ENCODE measurements at places on chromosomes 1 and 21. TPM values are rescaled to one million over a fixed set of nuclear protein-coding genes. Genes with fewer than 3 reads are reported as not detected.

DNA sequence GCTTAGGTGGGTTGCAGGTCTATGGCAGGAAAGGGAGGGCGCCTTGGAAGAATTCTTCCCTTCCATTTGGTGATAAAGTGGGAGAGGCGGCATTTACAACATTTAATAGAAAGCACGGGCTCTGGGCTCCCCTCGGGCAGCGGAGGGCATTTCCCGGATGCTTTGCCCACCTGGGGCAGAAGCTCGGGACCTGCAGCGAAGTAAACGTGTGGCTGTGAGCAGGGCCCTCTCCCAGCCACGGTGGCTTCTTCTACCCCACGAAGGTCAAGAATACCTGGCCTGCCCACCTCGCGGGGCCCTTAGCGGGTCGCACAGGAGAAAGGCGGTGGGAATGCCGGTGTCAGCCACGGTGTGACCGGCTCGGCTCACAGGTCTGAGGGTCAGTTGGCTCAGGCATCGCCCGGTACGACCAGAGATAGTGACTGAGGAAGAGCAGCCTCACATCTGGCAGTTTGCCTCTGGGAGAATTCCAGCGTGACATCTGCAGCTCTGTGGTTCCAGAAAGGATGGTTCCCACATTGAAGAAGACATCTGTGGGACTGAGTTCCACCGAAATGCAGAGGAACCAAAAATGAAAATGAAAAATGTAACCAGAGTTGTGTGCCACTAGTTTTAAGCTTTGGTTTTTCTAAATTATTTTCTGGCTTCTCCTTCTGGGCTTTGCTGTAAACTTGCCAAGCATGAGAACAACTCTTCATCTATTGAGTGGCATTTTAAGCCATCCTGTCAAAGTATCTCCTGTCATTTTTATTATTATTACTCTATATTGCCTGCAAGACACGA, 720 bp upstream of the F3 start:
- DNase-seq, result no peak

GRCh38 chr1:84853741-84854721, 39.0 kb downstream of the LPAR3 start:
- DNase-seq, result no peak

The KRTAP21-2 gene
- not detected for total RNA-seq

DNA sequence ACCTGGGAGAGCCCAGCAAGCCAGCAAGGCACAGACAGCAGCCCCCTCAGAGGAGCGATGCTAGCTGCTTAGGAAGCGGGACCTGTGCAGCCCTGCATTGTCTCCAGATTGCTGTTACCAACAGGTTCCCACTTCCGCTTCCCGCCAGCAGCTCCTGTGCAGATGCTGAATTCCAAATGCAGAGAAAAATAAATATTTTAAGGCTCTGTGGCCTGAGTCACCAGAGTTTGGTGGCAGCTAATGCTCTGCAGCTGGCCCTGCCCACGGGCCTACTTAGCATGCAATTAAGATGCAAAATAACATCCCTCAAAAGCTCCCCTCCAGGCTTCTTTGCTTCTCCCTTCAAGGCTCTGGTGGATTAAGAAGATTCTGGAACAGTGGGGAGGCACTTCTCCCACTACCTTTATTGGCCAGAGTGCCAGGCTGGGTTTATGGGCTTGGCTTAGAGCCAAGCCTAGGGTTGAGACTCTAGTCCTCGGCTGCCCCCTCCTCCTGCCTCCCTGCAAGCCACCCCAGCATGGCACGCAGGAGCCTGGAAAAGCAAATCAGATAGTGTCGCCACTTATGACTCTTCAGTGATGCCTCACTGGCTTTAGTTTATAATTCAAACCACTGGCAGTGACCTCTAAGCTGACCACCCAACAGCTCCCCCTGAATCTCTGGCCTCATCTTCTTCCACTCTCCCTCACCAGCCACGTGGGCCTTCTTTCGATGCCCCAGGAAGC, 207.1 kb upstream of the ZC3H12A start:
- DNase-seq, result no peak

The WNT2B gene
- 1.4 TPM for total RNA-seq

The CCSAP gene
- 5.5 TPM for total RNA-seq

- DNase-seq, result no peak
Observed at GRCh38 chr1:212678456-212679410, 20.9 kb downstream of the BATF3 start.
